ENCODE measurements at places on chromosomes 12 and 14. TPM values are rescaled to one million over a fixed set of nuclear protein-coding genes. Genes with fewer than 3 reads are reported as not detected.

- no peak for DNase-seq
These were observed 89.9 kb downstream of the BORCS5 start for GRCh38 chr12:12446786-12447185.

DNA sequence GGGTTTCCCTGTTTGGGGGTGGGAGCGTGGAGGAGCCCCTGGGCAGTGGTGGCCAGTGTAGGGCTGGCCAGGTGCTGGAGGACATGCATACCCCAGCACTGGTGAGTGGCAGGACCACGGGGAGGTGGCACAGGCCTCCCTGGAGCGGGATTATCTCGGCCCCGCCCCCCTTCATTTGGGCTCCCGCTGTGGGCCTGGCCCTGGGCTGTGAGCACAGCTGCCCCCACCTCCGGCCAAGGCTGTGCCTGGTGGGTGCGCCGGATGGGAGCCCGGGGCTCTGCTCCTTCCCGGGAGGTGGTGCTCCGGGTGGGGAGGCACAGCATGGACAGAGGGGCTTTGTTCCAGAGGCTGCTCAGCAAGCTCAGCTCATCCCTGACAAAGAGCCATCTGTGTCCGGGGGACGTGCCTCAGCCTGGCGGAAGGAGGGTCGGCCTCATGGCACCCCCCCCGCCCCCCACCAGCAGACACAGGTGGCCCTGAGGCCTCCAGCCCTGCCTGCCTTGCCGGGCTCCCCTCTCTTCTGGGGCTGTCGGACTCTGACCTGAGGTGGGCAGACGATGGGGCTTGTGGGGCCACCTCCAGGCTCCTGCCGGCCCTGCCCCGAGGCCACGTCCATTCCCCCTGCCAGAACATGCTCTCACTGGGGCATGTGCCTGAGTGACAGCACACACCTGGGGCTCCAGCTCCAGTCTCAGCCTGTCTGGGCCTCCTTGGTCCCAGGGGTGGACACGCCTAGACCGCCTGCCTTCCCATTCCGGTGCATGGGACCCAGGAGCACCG is 8.4 kb downstream of the TEDC1 start:
- peak; percentile 50 for DNase-seq

GRCh38 chr12:81692008-81692407 is 67.1 kb downstream of the PPFIA2 start:
- DNase-seq = no peak

DNA sequence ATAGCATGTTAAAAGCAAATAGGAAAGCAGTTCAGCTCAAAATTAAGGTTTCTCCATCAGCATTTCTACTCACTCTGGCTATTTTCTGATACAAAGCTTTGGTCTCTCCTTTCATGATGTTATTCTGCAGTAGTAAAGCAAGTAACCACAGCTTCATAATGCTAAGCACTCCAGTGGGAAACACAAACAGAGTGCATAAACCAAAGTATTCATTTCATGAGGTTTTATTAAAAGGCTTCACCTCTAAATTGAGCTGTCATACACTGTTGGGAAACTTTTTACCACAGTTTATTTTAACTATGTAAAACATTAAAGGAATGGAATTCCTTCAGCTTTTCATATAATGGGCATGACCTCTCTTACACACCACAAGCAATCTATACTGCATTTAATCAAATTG is 157.9 kb upstream of the LMO3 start:
- no peak for DNase-seq

DNA sequence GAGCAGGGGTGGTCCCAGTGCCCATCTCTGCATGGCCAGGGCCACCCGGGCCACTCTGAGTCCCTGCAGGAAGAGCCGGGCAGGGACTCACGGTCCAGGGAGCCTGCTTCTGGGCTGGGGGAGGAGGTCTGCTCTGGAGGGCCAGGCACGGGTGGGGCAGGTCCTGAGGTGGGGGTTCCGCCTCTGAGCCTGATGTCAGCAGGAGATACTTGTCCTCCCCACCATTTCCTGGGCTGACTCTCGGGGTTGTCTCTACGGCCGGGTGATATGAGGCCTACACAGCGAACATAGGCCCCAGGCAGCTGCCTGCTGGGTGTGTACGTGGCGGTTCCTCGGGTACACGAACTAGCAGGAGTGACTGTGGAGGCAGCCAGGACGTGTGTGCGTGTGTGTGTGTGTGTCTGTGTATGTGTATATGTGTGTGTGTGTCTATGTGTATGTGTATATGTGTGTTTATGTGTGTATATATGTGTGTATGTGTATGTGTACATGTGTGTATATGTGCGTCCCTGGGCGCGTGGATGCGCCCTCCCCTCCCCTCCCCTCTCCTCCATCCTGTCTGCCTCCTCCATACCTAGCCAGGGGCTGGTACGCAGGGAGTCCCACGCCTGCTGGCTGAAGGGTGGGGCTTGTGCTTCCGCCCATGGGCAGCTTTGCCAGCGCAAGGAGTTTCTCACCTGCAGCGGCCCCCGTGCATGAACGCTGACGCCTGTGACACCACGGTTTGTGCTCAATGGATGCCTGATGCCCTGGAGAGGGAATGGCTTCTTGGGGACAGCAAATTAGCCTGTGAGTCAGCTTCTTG is 30.4 kb upstream of the TRAF3 start:
- no peak for DNase-seq

- no peak for DNase-seq
These were observed 16.5 kb upstream of the YY1 start for GRCh38 chr14:100222224-100223093.

C12orf50 gene
- total RNA-seq = 24.8 TPM
